Dermis microvascular lymphatic vessel endothelial cell (primary cell): ENCODE measurements at places on chromosomes 5 and 9.

DNA sequence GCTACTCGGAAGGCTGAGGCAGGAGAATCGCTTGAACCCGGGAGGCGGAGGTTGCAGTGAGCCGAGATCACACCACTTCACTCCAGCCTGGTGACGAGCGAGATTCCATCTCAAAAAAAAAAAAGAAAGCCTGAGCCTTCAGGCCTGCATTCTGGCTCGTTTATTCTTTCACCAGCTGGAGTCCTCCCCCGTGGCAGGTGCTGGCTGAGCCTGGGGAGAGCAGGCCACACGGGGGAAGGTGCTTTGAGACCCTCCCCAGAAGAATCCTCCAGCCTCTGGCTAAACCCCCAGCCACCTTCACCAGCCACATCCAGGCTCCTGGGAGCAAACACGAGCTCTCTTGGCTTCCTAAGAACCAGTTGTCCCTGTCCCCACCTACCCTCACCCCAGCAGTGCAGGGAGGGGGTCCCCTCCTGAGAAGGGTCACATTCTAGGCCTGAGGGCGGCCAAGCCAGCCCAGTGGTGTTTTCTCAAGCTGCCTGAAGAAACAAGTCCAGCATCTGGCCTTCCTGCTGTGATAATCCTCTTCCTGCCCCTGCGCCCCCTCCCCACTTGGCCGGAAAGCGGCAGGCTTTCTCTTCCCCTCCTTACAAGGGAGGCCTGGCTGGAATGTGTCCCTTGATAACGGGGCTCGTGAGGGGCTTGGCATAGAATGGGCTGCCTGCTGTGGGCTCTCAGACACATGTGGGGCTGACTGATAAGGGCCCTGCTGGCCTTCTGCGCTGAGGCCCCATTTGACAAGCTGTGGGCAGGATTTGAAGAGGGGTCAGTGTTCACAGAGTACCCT lies 41.5 kb downstream of the PLPP7 start:
- no peak for DNase-seq

DNA sequence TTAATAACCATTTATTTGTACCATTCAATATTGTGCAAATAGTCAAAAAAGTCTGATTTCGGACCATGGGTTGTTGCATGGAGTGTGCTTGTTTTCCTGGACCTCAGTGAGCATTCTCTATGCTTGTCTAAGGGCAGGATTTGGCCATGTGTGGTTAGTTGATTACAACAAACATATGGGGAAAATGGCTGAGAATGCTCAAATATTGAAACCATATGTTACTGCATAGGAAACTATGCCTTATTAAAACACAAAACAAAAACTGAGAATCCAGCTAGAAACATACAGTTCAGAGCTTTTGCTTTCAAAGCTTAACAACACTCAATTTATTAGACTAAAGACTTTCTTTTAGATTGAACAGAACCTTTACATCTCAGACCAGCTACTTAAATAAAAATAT lies 928.3 kb downstream of the NR2F1-AS1 start:
- no peak for DNase-seq

- DNase-seq = no peak
Observed at GRCh38 chr5:174877987-174878386, 153.6 kb downstream of the MSX2 start.

GRCh38 chr5:84597904-84598303 lies 213.2 kb upstream of the EDIL3 start:
- no peak for DNase-seq

GRCh38 chr5:179245031-179245430 lies 100.2 kb downstream of the ADAMTS2 start:
- DNase-seq = no peak

GRCh38 chr5:17360879-17361278 lies 137.2 kb upstream of the TAF11L2 start:
- DNase-seq = no peak

DNA sequence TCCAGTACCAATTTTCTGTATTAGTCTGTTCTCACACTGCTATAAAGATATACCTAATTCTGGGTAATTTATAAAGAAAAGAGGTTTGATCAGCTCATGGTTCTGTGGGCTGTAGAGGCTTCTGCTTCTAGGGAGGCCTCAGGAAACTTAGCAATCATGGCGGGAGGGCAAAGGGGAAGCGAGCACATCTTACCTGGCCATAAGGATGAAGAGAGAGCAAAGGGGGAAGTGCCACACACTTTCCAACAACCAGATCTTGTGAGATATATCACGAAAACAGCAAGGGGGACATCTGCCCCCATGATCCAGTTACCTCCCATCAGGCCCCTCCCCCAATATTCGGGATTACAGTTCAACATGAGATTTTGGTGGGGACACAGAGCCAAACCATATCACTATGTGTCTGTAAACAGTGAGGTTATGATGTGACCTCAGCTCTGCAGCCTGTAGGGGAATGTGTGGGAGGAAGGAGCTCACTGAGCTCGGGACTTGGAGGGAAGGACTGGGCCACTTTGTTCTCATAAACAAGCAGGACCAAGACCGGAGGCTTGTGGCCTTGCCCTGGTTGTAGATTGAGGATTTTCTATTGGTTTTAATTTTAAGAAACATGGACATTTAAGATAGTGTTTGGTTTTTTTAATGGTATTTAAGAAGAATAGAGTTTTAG lies 85.2 kb downstream of the EHMT1 start:
- DNase-seq = no peak

DNA sequence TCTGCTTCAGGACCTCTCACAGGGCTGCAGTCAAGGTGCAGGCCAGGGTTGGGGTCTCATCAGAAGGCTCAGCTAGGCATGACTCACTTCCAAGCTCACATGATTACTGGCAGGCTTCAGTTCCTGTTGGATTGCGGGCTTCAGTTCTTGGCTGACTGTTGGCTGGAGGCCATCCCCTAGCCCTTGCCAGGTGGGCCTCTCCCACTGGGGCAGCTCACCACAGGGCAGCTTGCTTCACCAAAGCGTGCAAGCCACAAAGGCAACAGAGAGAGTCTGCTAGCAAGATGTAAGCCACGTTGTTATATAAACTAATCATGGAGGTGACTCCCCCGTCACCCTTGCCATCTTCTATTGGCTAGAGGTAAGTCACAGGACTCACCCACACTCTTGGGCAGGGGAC lies 14.4 kb downstream of the CPLX2 start:
- peak; percentile 10 for DNase-seq

DNA sequence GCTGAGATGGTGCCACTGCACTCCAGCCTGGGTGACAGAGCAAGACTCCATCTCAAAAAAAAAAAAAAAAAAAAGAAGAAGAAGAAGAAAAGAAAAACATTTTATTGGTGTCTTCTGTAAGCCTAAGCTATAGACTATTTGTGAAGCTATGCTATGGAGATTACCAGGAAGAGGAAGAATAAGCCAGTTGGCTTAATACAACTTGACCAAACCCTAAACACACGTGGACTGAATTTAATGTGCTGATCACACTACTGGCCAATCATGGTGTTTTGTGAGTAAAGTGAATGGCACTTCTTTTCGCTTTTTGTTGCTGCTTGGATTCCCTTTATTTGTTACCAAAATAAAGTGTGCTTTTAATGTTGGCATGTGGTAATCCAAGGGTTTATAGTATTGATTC lies 49.9 kb downstream of the GGTA1 start:
- DNase-seq = no peak

DNA sequence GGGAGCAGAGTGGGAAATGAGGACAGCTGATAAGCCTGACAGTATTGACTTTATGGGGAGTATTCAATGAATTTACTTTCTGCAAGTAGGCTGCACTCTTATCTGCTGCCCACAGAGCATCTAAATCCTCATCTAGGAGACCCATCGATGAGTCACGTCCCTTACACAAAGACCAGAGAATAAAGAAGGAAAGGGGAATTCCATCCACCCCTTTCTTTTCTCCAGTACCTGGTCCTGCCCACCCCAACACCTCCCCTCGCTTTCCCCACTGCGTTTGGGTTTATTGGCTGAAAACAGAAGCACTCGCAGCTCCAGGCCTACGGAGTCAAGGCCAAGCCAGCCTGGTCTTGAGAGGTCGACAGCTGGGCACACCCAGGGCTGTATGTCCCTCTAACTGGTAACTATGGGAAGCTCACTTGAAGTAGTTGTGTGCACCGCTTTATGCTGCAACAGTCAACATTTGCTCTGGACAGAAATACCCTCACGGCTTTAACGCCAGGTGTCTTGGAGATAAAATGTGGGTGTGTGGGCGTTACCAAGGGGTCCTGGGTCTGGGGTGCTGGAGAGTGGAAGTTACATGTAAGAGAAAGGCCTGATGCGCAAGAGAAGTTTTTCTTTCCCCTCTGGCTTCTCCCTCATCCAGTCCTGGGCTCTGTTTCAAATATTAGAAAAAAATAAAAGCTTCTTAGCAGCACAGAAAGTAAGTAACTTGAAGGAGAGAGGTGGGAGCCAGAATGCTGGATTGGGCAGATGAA lies 14.5 kb upstream of the TAL2 start:
- DNase-seq = peak; percentile 11
